ENCODE measurements at places on chromosomes 6 and 20. TPM values are rescaled to one million over a fixed set of nuclear protein-coding genes. Genes with fewer than 3 reads are reported as not detected.

Gene TNF
- total RNA-seq: not detected

Gene GPX5
- not detected for total RNA-seq

Gene MCCD1
- total RNA-seq: not detected

Gene MDFI
- 12.5 TPM for total RNA-seq

Gene CST7
- not detected for total RNA-seq

Gene GSTA2
- not detected for total RNA-seq

Gene SLC22A16
- total RNA-seq: not detected

Gene GABRR1
- not detected for total RNA-seq

Gene CST5
- not detected for total RNA-seq

Gene FRK
- 0.63 TPM for total RNA-seq

Gene TMEM200A
- total RNA-seq: 25.0 TPM

Gene PI16
- total RNA-seq: not detected

Gene PGC
- total RNA-seq: not detected

Gene OLIG3
- not detected for total RNA-seq

Gene MOG
- 0.31 TPM for total RNA-seq

Gene CAP2
- total RNA-seq: 43.2 TPM

Gene ERGIC3
- total RNA-seq: 186 TPM

Gene UBD
- total RNA-seq: not detected

Gene GINS1
- total RNA-seq: 6.9 TPM

Gene KCNK5
- total RNA-seq: not detected

Gene RRAGD
- total RNA-seq: 57.0 TPM

Gene NKAIN4
- total RNA-seq: 17.8 TPM

Gene BPIFB1
- not detected for total RNA-seq

Gene ZBTB46
- 20.3 TPM for total RNA-seq

Gene IP6K3
- not detected for total RNA-seq

Gene WDR46
- total RNA-seq: 39.4 TPM

Gene KCNQ2
- total RNA-seq: 250 TPM

Gene DEFB124
- not detected for total RNA-seq

Gene SLC4A11
- not detected for total RNA-seq

Gene SEMG1
- not detected for total RNA-seq

Gene MUC21
- total RNA-seq: not detected

Gene EYA2
- 0.94 TPM for total RNA-seq

Gene CAGE1
- total RNA-seq: not detected

Gene SLC2A10
- total RNA-seq: 5.6 TPM

Gene NNAT
- 333 TPM for total RNA-seq

Gene HAO1
- total RNA-seq: not detected

Gene FAM83C
- not detected for total RNA-seq

Gene LRRN4
- not detected for total RNA-seq

Gene PLN
- not detected for total RNA-seq

Gene EFCAB8
- not detected for total RNA-seq

Gene F13A1
- total RNA-seq: 2.5 TPM

Gene PPIL6
- total RNA-seq: 24.1 TPM

Gene SUPT3H
- total RNA-seq: 29.4 TPM

Gene PROKR2
- 44.8 TPM for total RNA-seq

Gene WFDC10B
- total RNA-seq: not detected

Gene HLA-DRB1
- 1.6 TPM for total RNA-seq

Gene TRMT11
- total RNA-seq: 34.4 TPM

Gene AKAP12
- 48.8 TPM for total RNA-seq

Gene HLA-DPA1
- 0.94 TPM for total RNA-seq

Gene CCR6
- not detected for total RNA-seq

Measured in parietal lobe (tissue), 2 donors.